ENCODE measurements at places on chromosomes 6 and 20. TPM values are rescaled to one million over a fixed set of nuclear protein-coding genes. Genes with fewer than 3 reads are reported as not detected.

- no peak for DNase-seq
These were observed 75.9 kb upstream of the PMEPA1 start for GRCh38 chr20:57785720-57786119.

DNA sequence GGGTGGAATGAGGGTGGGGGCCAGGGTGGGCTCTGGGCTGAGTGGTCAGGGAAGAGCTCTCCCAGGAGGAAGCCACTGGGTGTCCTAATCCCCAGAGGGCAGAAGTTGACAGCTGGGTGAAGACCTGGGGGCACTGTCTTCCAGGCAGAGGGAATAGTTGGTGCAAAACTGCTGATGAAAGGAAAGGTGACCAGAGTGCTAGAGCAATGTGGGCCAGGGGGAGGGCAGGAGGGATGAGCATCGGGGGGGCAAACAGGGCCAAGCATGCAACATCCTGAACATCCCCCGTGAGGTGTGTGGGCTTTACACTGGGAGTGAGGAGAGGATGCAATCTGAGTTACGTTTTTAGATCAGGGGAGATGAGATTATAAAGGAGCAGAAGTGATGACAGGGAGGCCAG, 97.8 kb downstream of the NOL4L start:
- DNase-seq, result no peak

- DNase-seq, result no peak
These were observed 498.2 kb upstream of the CITED2 start for GRCh38 chr6:139872665-139873064.

- DNase-seq, result peak; percentile 41
These were observed 51.5 kb upstream of the EPB41L1 start for GRCh38 chr20:36102809-36103596.

DNA sequence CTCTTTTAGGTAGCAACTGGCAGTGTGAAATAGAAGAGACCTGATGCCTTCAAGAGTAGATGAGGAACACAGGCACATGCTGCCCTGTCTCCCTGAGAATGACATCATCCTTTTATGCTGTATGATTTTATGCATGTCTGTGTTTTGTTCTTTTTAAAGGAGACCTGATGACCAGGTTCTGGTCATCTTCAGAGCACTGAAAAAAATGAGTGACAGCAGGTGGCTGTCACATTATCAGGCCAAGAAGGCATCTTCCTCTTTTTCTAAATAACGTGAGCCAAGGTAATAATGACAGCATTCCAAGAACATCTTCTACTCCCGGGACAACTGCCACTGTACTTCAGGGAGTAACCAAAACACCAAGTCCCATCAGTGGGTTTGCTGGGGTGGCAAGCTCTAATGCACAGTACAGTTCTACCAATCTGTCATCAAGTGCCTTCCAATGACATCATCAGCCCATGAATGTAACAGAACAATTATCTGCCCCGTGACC, 28.9 kb downstream of the CNKSR3 start:
- DNase-seq, result no peak

DNA sequence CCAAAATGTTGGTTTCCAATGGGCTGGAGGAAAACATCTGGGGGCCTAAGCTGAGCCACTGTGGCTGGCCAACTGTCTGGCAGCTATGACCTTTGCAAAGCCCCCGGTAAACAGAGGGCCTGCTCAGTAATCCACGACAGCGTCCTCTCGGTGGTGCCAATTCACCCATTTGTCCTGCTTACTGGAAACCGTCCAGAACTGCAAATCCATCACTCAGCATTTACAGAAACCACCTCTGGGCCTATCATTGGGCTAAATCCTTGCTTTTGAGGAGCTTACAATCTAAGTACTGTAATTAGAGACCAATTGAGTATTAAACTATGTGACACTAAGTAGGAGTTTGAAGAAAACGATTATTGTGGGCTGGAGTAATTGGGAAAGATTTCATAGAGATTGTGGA, 31.0 kb downstream of the ADAT2 start:
- no peak for DNase-seq

DNA sequence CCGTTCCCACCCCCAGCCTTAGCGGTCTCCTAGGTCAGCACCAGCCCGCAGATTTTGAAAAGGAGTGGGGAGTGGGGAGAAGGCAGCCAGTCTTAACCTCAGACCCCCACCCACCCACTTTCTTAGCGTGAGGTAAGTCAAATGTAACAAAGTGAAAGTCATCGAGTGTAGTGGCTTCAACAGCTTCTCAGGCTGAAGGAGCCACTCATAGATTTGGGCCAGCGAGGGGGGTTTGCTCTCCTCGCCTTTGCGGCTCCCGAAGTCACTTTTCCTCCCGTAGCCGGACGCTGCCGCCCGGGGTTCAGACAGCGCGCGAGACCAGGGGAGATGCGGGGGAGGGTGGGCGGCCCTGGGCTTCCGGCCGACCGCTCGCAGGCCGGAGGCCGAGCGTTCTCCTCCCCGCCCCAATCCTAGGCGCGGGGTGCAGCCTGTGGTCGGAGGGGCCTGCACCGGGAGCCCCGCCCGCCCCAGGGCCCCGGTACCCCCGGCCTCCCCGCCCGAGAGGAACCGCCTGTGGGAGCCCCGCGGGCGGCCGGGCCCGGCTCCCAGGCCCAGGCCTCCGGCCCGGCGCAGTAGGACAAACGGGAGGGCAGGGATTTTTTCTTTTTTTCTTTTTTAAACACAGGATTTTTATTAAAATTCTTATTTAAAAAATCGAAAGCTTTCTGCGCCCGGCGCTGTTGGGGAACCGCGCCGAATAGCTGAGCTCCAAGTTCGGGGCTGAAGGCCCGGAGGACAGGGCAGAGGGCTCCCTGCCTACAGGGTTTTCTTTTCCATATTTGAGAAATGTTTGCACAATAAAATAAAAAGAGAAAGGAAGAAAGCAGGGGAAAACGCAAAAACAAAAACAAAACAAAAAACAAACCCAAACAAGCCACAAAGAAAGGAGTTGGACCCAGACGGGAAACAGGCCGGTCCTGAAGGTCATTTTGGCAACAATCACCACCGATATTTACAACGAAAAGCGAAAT, 3.2 kb downstream of the NKX2-2 start:
- no peak for DNase-seq

- no peak for DNase-seq
These were observed 14.2 kb upstream of the FRK start for GRCh38 chr6:116074732-116075390.

- no peak for DNase-seq
These were observed 3.8 kb downstream of the DIDO1 start for GRCh38 chr20:62922451-62922921.

- no peak for DNase-seq
These were observed 14.4 kb upstream of the FAM217A start for GRCh38 chr6:4093288-4093687.

DNA sequence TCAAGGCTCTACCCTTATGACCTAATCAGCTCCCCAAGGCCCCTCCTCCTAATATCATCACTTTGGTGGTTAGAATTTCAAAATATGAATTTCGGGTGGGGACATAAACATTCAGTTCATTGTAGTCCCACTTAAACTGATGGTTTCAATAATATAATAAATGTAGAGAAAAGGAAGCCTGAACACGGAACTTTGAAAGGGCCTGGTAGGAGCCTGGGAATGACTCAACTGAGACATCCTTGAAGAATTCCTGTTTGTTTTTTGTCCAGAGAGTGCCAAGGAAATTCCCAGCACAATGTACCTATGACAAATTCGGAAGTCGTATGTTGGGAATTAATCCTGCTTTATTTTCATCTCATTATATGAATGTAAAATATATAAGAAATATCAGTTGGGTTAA, 457.9 kb downstream of the PLCB1 start:
- DNase-seq, result no peak

DNA sequence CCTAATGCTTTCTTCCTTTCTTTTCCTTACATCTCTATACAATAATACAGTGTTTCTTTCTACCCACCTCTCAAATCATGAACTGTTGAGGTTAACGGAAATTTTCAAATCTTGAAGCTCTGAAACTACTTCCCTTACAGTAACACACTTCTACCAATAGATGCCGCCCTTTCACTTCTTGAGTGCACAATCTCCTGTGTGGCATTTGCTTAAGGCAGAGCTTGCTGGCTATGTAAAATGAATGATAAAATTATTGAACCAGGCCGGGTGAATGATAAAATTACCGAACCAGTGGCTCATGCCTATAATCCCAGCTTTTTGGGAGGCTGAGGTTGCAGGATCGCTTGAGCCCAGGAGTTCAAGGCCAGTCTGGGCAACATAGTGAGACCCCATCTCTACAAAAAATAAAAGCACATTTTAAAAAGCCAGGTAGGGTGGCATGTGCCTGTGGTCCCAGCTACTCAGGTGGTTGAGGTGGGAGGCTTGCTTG, 56.8 kb downstream of the KCNS1 start:
- DNase-seq, result peak; percentile 67

DNA sequence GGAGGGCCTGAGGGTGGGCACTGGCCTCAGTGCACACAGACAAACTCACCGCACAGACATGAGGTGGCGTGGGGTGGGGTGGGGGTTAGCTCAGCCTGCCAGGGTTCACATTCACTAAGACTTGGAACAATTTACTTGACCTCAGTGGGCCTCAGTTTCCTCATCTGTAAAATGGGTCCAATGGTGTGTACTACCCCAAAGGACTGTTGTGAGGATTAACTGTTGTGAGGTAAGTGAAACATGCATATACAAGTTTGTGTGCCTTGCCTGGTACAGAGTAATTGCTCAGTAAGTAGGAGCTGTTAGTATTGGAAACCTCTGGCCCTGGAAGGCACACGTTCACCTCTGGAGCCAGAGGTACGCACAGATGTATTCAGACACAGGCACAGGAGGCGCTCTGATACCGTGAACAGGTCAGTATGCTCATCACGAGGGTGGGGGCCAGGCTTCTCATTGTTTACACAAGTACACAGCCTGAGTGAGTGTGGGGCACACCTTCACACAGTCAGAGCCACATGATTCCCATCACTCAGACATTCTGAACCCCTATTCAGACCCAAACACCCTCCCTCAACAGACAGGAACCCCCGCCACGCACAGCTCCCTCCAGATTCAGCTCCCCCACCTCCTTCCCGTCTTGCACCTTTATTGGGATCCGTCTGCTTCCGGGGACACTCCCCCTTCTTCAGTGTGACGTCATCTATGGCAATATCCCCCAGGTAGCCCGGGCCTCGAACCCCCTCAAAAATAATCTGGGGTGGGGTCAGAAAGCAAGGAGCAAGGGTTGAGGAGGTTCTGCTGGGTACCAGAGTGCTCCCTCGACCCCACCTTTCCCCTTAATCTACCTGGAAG, 59.9 kb downstream of the MDGA1 start:
- DNase-seq, result no peak

DNA sequence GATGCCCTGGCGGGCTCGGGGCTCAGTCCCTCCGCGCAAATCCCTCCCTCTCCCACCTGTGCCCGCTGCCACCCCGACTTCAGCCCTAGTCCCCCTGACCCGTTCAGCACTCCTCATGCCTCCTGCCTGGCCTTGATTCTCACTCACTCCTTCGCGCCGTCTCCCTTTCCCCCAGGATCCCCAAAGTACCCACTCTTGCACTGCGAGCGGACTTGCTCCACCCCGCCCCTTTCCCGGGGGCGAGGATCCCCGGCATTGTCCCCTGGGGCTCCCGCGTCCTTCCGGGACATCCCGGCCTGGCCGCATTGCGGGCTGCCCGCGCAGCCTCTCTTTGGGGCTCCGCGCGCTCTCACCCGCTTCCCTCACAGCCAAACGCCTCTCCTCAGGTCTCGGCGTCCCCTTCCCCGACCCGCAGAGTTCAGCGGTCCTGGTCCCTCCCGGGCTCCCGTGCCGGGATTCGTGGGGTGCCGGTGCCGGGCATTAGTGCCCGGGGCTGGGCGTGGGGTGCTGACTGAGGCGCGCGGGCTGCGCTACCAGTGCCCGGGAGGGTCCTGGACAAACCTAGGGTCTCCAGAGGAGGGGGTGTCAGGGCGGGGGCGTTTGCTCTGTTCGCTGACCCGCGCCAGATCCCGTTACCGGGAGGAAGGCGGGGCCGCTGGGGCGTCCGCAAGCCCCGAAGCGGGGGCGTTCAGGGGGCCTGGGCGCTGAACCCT, 45.5 kb upstream of the SUPT3H start:
- DNase-seq, result no peak

GRCh38 chr20:36644706-36645095, 1.3 kb downstream of the SLA2 start:
- DNase-seq, result no peak

GRCh38 chr6:121008553-121008952, 325.7 kb downstream of the TBC1D32 start:
- no peak for DNase-seq

DNA sequence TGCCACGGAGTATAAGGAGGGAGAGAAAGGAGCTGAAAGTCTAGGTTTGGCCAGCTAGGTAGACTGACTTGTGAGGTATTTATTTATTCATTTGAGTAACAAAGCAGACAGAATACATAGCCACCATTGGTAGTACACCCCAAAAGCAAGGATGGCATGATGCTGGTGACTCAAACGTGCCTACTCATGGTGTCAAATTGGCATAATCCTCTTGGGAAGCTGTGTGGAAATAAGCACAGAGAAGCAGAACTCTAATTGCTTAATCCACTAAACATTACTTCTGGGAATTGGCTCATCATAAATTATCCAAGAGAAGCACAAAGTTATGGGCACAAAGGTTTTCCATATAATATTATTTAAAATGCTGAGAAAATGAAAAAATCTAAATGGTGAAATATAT, 2.5 kb downstream of the DEFB132 start:
- no peak for DNase-seq

DNA sequence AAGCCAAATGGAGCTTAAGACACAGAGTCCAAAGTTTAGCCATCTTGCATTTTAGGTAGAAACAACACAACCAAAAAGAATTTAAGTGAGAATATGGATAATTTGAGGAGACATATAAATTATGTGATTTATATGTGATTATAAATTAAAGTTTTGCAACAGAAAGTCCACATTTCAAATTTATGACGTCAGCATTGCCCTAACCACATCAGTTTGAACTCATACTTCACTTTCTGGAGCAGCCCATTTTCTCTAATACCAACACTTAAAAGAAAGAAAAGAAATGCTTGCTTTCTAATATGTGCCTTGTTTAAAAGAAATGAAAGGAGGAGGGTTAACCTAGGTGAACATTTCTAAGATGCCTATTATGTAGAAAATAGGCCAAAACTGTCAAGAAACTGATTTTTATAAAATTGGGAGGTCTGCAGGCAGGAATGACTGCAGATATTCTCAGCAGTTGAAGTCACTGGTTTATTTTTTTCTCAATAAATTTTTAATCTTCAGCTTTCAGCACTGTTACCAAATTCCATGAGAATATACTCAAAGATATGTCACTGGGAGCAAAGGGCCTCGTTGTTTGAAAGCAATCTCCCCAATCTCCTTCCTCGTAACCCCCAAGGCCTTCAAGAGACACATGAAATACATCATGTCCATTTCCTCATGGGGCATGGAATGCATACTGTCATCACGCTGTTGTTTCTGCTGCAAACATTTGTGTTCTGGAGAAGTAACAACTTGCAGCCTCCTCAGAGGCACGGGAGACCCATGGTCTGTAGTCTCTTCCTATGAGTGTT, 137.8 kb downstream of the SOD2 start:
- DNase-seq, result no peak

The DPPA5 gene
- not detected for total RNA-seq

The TFAP2A gene
- total RNA-seq, result 5.2 TPM

The APOBEC2 gene
- total RNA-seq, result not detected

The MTHFD1L gene
- 36.3 TPM for total RNA-seq

The PSORS1C2 gene
- not detected for total RNA-seq
